ENCODE measurements at places on chromosomes 11 and 22.

GRCh38 chr11:63870351-63871140 is 31.6 kb downstream of the MARK2 start:
- DNase-seq = no peak

DNA sequence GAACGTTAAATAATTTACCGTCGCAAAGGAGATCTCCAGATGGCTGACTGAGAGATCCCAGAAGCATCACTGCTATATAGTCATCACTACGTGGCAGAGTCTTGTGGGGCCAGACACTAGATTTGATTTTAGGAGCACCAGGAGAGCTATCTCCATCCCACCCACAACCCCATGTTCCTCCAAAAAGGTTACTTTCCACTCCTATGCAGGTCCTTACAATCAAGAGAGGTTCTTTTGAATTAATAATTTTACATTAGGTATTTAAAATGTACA is 19.4 kb downstream of the GUCY1A2 start:
- DNase-seq = no peak

DNA sequence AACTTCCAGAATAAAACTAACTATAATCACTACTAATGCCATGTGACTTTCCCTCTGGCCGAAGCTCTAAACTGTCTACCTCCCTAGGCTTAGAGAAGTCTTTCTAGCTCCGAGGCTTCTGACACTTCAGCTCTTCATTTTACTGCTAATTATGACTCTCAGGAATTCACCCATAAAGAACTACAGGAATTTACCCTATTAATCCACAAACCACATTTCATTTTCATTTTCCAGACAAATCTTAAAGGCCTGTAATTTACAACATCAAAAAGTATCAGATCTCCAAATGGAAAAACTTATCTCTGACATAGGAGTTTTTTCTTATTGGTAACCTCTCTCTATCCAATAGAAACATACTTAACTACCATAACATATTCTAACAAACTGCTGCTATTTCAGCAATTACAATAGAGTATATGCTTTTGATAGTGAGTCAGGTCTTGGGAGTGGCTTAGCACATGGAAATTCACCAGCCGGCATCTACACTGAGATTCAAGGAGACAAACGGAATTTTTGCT is 33.4 kb downstream of the MRTFA start:
- no peak for DNase-seq

- DNase-seq = no peak
Measured at GRCh38 chr11:92500453-92500852, 275.8 kb downstream of the FAT3 start.

- no peak for DNase-seq
Measured at GRCh38 chr11:12171921-12172320, 61.5 kb downstream of the MICAL2 start.

DNA sequence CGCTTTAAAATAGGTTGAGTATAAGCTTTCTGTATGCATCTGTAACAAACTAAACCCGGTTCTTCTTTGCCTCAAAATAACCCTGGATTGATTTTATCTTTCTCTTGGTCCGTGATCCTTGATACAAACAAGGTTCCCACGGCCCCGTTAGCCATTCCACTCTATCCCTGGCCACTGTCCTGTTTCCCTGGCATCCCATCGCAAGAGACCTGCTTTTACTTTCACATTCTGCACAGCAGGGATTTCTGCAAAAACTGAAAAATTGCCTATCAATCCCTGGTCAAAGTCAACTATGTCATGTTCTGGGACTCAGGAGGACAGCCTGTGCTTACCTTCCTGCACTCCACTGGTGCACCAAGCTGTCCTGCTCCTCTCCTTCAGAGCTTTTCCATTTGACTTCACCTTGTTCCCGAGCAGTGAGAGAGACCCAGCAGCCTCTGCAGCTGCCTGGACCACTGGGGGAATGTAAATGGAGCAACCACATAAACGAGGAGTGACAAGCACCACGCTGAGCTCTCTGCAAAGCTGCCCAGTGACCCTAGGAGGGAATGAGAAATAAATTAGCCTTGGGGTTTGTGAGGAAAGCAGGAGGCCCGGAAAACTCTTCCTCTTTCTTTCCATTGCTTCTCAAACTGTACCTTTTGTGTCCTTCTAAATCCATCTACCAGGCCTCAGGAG is 175.9 kb downstream of the NTM start:
- no peak for DNase-seq

GRCh38 chr11:44550123-44550522 is 15.3 kb upstream of the CD82 start:
- DNase-seq = no peak

DNA sequence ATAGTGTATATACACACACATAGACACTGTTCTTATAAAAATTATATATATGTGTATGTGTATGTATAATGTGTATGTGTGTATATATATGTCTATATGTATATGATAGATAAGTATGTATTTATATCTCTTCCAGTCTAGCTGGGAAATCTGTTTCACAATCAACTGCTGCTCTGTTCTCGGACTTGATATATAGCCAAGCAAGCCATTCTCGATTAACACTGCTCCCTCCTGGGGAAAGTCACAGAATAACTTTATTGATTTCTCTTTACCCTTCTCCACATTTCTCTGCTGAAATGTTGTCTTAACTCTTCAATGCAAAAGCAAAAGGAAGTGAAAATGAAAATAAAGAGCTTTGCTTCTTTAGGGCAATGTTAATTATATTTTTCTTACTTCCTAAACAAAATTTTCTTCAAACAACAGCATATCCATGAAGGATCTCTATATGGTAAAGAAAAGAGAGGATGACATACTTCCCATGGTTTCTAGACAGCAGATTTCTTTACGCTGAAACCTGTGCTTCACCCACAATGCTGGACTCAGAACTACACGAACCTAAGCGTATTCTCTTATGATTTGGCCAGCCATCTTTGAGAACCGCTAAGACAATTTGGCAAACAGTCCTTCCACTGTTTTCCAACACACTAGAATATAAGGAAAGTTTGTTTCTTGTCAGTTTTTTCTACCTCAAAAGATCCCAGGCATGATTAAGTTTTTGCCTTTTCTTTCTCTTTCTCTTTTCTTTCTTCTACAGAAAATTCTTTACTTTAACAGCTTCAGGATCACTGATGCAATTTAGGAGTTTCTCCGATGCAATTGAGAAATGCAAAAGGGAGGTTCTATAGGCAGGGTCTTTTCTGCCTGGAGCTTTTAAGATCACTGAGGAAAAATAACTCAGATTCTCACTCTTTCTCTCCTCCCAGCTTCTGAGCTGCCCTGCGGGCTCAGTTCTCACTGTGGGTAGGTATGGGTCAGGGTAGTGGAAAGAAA is 1.9 kb downstream of the BLID start:
- DNase-seq = no peak

DNA sequence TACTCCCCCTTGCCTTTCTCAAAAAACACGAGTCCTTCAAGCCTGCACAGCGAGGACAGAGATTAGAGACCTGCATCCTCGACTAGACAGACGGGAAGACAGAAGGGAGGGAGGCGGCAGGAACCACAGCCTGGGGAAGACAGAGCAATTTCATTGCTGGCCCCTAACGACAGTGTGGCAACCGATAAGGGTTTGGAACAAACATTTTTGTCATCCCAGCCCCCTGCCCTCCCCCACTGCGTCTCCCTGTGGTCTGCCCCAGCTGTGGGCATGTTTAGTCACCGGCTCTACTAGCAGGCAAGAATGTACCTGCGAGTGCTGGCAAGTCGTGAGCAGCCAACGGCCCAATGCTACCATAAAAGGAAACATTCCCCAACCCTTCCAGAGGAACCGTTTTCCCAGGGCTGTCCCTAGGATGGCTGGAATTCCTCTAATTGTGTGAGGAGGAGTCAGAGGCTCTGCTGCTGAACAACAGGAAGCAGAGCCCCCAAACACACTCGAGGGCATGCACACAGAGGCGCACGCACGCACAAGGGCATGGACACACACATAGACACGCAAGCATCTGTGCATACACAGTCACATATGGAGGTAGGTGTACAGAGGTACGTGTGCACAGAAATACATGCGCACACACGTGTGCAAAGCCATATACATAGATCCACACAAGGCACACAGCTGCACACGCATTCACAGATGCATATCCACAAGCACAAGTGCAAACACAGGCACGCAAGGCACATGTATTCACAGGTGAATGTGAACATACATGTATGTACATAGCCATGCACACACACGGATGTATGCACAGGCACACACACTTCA is 58.3 kb downstream of the MYH9 start:
- DNase-seq = no peak

GRCh38 chr11:19499026-19499669 is 213.5 kb upstream of the NAV2 start:
- no peak for DNase-seq

DNA sequence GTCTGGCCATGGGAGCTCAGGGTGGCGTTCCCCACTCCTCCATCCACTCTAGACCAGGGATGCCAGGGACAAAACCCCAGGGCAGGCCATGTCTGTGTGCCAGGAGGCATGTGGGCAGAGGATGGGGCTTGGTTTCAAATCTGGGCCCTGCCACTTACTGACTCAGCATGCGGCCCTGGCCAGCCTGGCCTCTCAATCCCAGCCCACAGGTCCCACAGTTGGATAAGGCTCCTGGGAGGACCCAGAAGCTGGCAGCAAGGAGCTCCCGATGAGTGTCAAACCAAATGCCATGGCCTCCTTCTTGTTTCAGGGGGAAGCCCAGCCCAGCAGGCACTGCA is 1290.4 kb downstream of the BRD1 start:
- no peak for DNase-seq

- peak; percentile 62 for DNase-seq
Measured at GRCh38 chr11:75597636-75598035, 35.6 kb downstream of the SERPINH1 start.

GRCh38 chr11:1565904-1566247 is 6.2 kb downstream of the DUSP8 start:
- no peak for DNase-seq

- DNase-seq = no peak
Measured at GRCh38 chr22:44574057-44574639, 76.1 kb upstream of the RTL6 start.

GRCh38 chr22:38230108-38230825 is 28.5 kb downstream of the MAFF start:
- DNase-seq = peak; percentile 75

DNA sequence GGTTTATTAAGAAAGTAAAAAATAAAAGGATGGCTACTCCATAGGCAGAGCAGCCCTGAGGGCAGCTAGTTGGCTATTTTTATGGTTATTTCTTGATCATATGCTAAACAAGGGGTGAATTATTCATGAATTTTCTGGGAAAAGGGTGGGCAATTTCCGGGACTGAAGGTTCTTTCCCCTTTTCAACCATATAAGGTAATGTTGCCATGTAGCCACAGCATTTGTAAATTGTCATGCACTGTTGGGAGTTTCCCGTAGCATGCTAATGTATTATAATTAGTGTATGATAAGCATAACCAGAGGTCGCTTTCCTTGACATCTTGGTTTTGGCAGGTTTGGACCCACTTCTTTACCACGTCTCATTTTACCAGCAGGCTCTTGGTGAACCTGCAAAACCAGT is 610.4 kb upstream of the B3GAT1 start:
- DNase-seq = no peak

DNA sequence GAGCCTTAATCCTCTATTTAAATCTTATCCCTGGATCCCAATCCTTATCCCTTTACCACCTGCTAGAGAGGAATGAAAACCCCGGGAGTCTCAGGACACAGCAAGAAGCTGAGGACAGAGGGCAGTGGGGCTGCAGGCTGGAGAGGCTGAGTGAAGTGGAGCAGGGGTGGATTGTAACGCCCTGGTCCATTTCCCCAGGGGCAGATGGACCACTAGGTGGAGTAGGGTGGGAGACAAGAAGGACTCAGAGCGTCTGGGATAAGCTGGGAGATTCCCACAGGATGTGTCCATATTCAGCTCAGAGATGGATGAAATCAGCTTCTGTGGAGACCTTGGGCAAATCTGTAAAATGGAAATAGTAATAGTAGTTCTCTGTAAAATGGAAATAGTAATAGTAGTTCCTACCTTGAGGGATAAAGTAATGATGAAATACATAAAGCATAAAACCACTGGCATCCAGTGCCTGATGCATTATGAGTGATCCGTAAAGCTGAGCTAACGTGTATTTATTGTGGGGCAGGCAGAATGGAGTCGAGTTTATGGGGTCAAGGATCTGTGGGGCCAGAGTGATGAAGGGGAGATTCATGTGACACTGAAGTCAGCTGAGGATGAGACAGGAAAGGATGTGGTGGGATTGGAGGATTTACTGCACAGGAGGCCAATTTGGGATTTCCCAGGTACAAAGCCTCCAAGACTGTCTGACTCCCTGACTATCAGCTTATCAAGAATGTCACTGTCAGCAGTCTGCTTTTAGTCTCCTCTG is 1.9 kb upstream of the ROBO4 start:
- no peak for DNase-seq

- peak; percentile 31 for DNase-seq
Measured at GRCh38 chr11:19281041-19281440, 40.3 kb upstream of the E2F8 start.

- DNase-seq = no peak
Measured at GRCh38 chr11:75004215-75004614, 15.5 kb downstream of the NEU3 start.

DNA sequence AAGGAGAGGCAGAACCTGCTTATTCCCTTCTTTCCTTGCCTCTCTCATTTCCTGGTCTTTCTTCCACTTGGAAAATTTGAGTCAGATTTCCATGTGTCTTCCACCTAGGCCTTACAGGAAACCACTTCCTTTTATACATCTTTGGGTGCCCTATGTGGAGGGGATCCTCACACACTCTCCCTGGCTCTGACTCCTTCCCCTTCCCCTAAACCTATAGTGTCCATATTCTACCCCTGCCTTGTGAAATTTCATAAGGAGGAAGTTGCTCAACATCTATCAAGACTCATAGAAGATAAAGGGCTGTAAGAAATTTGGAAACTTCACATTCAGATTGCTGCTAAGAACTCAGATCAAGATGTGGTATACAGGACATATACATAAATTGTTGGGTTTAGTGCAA is 20.4 kb downstream of the TUG1 start:
- no peak for DNase-seq

- peak; percentile 73 for DNase-seq
Measured at GRCh38 chr11:107999759-108000455, 8.8 kb upstream of the CUL5 start.

GRCh38 chr11:30128269-30128932 is 102.4 kb upstream of the FSHB start:
- DNase-seq = peak; percentile 36

DNA sequence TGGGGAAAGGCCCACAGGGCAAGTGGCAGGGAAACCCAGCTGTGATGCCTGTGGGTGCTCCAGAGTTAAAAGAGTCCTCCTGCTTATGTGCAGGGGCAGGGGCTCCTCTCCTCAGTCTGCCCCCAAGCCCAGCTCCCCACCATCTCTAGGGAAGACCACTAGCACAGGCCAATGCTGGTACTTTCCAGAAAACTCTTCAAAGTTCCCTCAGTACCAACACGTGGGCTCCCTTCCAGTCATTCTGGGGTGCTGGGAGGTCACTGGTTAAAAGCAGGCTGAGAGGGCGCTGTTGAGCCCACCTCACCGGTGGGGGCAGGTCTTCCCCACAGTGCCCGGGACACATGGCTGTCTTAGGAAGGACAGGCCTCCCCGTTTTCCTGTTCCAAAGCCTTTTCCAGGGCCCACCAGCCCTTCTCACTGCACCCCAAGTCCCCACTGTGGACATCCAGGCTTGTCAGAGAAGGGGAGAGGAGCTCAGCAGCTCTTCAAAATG is 154.6 kb downstream of the TRIM29 start:
- DNase-seq = no peak
